ENCODE measurements at places on chromosomes 13 and 19.
A peak's percentile ranks its signal among the peaks of the same experiment; 100 is the strongest.

GRCh38 chr13:50599927-50600326 is 243.6 kb downstream of the DLEU7 start:
- no peak for DNase-seq

DNA sequence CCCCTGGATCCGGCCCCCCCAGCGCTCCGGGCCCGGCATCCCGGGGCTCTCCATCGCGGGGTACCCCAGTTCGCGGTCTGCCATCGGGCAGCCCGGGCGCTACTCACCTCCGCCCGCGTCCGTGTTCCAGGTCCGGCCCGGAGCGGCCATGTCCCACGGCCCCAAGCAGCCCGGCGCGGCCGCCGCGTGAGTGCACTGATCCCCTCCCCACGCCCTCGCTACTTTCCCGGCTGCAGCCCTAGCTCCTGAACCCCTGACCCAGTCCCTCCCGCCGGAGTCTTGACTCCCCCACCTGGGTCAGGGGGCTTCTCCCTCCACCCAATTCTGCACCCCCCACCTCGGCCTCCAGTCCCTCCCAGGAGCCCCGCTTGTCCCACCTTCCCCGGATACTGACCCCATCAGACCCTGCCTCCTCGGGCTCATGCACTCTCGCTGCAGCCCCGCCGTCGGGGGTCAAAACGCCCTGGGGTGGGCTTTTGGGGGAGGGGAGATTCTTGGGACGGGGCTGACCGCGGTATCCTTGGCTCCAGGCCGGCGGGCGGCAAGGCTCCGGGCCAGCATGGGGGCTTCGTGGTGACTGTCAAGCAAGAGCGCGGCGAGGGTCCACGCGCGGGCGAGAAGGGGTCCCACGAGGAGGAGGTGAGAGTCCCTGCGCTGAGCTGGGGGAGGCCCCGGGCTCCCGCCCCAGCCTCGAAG is 566 bp downstream of the HMG20B start:
- no peak for DNase-seq

GRCh38 chr19:35363711-35364425 is 5.6 kb downstream of the FFAR3 start:
- no peak for DNase-seq

GRCh38 chr13:99280166-99280565 is 22.0 kb upstream of the GPR18 start:
- DNase-seq = no peak

DNA sequence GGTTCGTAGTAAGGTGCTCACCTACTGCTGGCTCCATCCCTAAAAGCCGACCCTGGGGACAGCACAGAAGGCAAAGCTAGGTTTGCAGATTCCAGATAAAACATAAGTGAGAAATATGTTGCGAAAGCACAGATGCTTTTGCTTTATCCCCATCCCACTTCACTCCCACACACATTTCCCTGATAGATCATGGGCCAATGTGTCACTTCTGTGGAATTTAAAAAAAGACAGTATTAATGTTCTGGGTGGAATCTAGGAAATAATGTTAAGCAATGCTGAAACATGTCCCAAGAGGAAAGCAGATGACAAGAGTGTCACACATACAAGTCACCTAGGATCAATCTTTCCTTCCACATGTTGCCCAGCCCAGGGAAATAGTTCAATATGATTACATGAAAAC is 661.0 kb upstream of the MIR17HG start:
- DNase-seq = peak; percentile 52

- no peak for DNase-seq
These were observed 14.1 kb upstream of the PCDH8 start for GRCh38 chr13:52862358-52863206.

DNA sequence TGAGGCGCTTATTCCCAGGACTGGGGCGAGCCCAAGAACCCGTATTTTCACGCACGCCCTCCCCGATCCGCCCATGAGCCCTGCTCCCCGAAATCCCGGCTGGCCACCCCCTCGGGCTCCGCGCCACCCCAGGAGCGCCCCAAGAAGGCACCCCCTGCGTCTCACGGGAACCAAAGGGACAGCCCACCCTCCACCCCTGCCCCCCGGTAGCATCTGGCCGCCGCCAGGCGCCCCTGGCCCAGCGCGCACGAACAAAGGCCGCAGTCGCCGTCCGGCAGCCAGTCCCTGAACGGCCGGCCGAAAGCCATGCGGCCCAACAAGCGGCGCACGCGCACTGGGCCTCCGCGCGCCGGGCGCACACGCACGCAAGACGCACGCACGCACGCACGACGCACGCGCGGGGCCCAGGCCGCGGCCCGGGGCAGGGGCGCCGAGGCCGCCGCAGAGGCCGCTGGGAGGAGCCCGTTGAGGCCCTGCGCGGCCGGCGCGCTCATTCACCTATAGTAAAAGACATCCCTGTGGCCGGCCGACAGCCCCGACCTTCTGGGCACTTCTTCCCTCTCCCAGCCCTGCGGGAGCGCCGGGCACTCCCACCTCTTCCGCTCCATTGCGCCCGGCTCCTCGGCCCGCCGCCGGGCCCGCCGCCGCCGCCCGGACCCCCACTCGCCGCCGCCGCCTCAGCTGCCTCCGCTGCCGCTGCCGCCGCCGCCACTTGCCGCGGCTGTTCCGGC is 476 bp downstream of the MBD3 start:
- DNase-seq = peak; percentile 96

GRCh38 chr13:58889474-58889873 is 1257.9 kb downstream of the PCDH17 start:
- no peak for DNase-seq

DNA sequence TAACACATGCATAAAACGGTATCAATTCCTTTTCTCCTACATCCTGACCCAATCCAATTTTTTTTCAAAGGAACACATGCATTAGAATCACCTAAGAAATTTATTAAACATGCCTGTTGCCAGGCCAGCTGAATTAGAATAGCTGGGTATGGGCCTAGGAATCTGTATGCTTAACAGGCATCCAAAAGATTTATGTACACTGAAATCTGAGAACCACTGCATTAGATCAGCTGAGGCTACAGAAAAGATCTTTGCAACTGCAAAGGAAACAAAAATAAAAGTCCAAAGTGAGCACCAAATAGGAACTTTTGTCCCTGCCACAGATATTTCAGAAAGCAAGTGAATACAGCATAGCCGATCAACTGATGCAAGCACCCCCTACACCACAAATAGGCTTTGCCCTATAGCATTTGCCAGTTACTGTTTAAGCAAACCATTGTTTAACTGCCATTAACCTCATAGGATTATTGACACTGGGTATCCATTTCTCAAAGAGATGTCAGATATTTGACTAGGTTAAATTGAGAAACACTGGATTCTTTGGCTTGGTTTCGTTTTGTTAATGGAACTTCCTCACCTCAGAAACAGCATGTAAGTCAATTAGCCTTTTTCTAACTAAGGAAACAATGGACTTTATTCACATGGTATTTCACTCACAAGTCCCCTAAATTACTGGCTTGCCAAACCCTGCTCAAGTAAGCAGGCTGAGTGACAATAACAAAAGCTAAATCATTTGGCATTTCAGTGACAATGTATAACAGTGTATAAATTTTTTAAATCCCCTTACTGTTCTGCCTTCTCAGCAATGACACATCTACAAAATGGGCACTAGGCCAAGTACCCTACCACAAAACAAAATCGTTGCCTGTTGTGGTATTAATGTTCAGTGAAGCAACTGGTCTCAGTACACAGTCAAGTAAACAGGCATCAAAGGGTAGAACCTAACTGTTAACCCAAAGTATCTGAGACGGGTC is 67.8 kb downstream of the SUCLA2 start:
- DNase-seq = no peak

GRCh38 chr19:7699417-7700401 is 2.2 kb downstream of the FCER2 start:
- peak; percentile 57 for DNase-seq

DNA sequence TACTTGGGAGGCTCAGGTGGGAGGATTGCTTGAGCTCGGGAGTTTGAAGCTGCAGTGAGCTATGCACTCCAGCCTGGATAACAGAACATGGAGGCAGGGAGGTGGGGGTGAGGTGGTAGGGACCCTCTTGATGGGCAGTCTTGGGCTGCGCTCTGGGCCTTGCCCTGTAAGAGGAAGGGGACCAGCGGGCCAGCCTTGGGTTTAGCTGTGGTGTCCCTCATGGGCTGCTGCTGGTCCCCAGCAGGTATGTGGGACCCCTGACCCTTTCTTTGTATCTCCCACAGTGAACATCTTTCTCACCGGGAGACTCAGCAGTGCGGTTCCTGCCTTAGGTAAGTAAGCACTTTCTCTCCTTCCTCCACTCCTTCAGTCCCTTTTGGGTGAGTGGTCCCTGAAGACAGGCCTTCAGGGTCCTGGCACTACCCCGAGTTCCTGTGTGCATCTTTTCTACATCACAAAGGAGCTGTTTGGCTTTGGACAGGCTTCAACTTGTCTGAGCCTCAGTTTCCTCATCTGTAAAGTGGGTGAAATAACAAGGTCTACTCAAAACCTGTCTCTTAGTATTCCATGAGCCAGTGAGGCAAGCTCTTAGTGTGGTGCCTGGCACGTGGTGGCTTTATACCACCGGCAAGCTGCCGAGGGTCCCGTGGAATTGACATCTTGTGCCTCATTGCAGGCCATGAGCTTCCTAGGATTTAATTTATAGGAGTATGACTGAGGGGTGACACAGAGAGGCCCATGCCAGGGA is 2.5 kb downstream of the LRP3 start:
- DNase-seq = no peak

DNA sequence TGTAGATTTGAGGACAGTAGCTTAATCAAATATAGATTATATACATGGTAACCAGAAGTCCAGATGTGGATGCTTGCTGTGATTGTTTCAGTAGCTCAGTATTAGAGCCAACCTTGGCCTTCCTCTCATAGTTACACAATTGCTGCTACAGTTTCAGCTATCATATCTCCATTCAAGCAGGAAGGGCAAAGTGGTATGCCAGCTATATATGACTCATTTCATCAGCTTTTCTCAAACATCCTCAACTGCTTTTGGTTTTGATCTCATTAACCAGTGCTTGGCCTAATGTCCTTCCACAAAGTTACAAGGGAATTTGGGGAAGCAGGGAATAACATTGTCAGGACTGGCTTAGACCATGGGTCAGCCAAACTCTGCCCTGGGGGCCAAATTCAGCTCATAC is 73.0 kb upstream of the MAB21L1 start:
- DNase-seq = peak; percentile 79

DNA sequence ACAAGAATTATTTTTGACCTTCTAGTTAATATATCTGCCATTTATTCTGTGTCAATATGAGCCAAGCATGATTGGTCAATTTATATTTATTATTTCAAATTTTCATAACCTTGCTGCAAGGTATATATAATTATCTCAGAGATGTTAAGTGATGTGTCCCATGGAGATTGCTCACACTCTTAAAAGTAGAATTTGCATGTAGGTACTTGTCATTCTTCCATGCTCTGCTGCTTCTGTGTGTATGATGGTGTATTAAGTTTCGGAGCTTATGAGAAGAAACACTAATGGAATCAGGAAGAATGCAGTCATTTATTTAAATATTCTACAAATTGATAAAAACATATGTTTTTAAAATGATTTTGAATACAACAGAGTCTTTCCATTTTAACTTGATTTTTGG is 586.8 kb upstream of the MIR17HG start:
- DNase-seq = no peak

DNA sequence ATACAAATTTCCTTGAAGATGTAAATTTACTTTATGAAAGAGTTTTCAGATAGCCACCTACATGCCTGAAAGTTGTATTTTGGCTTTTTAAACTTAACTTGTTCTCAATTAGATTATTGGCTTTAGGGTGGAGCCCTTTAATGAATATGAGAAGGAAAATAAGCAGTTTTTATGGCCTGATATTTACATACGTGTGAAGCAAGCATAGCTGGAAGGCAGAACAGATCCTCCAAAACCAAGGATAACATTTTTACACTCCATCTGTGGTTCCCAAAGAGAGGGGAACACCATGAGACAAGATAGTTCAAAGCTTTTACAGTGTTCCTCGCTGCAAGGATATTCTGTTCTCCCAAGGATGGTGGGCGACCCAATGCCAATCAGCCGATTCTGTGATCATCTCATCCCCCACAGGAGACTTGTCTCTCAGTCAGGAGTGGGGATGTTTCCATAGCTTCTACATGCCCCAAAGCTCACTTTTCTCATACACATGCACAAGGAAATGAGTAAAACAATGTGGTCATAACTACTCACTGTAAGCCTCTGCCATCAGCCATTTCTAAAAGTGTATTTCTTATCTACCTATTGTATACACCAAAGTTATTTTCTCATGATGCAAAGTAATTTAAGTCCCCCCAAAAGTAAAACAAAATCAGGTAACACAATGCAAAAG is 24.6 kb upstream of the KBTBD6 start:
- no peak for DNase-seq

DNA sequence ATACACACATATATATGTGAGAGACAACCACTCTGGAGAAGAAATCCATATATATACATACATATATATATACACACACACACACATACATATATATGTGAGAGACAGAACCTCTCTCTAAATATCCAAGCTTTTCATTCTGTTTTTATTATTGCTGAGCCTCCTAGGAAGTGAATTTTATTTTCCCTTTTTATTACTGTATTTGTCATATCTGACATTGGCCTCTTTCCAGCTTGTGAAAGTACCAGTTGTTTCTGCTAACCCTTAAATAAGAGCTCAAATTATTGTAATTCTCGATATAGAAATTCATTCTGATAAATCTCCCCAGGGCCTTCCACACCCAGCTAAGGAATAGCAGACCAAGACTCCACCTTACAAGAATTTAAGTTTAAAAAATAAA is 81.0 kb downstream of the NUFIP1 start:
- no peak for DNase-seq

- no peak for DNase-seq
These were observed 41.4 kb downstream of the SUCLA2 start for GRCh38 chr13:47959468-47960247.

- DNase-seq = no peak
These were observed 7.0 kb upstream of the LRP3 start for GRCh38 chr19:33187183-33187540.

DNA sequence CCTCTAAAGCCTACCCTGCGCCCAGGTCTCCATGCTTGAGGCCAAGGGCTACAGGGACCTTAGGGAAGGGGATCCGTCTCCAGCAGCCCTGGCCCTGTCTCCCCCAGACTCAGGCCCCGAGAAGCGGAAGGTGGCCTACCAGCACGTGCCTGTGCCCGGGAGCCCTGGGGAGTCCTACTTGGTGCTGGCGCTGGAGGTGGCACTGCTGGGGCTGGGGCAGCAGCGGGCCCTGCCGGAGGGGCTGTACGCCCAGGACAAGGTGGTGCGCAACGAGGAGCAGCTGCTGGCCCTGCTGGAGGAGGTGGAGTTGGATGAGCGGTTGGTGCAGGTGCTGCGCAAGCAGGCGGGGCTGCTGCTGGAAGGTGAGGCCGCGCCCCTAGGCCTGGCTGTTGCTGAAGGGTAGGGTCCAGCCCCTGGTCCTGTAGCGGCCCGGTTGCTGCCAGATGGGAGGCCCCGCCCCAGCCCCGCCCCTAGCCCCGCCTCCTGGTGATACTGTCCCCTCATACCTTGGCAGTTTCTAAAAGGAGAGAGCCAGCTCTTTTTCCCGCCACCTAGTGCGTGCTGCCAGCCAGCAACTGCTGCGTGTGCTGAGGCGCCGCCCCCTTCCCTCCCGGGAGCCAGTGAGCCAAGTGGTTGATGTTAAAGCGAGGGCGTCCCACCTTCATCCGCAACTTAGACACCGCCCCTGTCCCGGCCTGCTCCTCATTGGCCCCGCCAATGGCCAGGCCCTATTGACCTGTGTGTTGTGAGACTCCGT is 22.6 kb downstream of the ZSWIM4 start:
- DNase-seq = no peak

All from foreskin fibroblast (primary cell).